ENCODE measurements at places on chromosomes 12 and 14.

DNA sequence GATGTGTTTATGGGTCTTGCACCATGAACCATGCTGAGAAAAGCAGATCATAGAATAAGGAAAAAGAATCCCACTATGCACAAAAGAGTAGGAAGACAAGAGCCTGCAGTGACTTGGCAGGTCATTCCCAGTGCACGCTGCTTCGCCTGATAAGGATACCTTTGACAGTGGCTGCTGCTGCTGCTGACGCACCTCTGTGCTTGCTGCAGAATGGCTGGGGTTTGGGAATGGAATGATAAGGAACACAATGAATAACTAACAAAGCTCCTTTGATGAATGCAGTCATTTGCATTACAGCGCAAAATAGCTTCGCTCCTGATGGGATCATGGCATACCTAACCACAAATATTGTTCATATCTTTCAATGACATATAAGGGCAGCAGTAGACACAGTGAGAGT, 278.7 kb downstream of the PDZRN4 start:
- no peak for DNase-seq

DNA sequence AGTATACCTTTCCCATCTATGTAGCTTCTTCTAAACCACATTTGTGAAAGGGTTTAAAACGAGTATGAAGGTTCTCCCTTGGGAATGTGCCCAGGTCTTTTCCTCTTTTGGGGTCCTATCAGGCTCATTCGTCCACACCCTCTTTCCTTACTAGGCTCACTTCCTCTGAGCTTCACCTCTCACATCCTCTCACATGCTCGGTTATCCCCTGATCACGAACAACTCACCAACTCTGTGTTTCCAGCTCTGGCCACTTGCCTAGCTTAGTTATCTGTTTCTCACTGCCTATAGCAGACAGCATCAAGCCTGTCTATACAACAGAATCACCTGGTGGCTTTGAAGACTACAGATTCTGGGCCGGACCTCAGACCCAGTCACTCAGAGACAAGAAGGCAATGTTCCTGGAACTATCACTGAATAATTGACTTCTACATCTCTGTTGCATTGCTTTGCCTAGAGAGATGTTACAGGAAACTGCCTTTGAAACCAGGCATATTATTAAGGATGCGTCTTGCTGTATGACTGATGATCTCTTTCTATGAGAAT, 158.2 kb downstream of the FOXN3 start:
- DNase-seq, result no peak

GRCh38 chr14:69275331-69275730, 15.4 kb downstream of the GALNT16 start:
- DNase-seq, result no peak

GRCh38 chr12:9646794-9647781, 22.4 kb upstream of the CLEC2D start:
- no peak for DNase-seq

- DNase-seq, result no peak
These were observed 130.7 kb downstream of the TSPAN9 start for GRCh38 chr12:3207858-3208257.

DNA sequence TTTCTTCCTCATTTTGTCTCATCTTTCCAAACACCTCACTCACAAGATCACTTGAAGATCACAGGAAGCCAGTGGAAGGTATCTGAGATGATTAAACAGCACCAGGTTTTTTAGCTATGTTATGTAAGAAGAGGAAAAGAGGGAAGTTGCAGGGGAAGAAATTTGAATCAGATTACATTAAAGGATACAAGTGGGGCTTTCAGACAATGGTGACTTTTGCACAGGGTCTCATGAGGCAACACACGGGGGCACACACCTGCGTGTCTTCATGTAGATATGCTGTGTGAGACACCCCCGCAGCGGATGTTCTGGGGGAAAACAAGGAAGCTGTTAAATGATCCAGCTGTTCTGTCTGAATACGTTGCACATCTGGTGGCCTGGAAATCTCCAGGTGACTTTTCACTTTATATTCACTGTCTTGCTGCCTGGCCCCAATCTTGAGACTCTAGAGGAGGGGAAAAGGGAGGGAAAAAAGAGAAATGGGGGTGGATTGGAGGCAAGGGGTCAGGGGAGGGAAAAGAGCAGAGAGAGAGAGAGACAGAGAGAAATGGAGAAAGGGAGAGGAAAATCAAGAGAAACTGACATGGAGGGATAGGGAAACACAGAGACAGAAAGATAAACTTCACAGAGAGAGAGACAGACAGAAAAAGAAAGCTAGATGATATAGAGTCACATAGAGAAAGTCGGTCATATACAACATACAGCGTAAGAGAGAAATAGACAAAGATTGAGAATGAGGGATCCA, 36.3 kb upstream of the PPP1CC start:
- no peak for DNase-seq

- no peak for DNase-seq
These were observed 78.9 kb downstream of the SNAPC1 start for GRCh38 chr14:61841145-61841544.

DNA sequence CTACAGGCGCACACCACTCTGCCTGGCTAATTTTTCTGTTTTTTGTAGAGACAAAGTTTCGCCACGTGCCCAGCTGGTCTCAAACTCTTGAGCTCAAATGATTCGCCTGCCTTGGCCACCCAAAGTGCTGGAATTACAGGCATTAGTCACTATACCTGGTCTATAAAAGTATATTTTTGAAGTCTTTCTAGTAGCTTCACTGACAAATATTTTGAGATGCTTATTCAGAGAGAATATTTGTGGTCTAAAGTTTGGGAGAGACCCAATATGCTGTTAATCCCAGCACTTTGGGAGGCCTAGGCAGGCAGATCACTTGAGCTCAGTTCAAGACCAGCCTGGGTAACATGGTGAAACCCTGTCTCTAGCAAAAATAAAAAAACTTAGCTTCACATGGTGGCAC, 22.0 kb upstream of the PPP1R12A start:
- DNase-seq, result no peak

- no peak for DNase-seq
These were observed 22.7 kb upstream of the ZFP36L1 start for GRCh38 chr14:68815298-68816182.

DNA sequence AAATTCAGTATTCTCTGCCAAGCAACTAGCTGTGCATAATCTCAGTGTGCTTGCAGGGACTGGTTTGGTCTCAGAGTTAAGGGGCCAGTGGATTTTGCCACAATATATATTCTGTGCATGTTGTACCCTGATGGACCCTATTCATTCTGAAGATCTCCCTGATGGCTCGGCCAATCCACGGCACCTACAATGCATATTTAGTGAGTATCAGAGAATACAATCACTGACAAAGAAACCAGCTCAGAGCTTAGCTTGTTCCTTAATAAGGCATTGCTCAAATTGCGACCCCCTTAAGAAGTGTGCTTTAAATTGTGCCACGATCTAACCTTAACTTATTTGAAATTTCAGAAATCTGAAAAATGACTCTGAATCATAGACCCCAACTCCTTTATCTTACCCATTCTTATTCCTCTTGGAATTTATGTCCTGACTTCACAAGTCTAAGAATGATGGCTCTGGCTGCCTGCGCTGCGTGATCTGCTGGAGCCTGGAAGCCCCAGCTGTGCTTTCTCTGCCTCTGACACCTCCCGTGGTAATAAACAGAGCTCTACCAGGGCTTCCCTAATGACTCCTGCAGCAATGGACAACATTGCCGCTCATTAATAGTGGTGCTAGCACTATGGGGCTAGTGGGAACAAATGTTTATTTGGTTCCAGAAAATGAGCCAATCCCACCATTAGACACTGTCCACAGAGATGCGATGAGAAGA, 9.0 kb upstream of the DCAF4 start:
- no peak for DNase-seq

DNA sequence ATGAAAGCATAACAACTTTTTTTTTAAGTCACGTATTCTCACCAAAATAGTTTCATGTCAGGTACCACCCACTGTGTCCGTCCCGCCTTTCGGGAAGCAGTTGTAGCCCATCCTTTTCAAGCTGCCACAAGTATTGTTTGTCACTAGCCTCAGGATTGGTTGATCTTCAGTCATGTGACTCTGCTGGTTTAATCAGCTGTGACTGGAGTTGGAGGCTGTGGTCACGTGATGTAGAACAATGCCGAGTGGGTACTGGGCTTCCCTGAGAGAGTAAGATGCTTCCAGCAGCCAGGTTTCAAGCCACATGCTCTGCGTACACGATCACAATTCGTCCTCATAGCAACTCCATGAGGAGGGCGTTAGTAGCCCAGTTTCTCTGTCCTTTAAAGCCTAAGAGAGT, 83.0 kb upstream of the WSCD2 start:
- no peak for DNase-seq
